Muscle of arm (tissue), 14 donors: ENCODE measurements at places on chromosomes 12 and 14.
A peak's percentile ranks its signal among the peaks of the same experiment; 100 is the strongest.

DNA sequence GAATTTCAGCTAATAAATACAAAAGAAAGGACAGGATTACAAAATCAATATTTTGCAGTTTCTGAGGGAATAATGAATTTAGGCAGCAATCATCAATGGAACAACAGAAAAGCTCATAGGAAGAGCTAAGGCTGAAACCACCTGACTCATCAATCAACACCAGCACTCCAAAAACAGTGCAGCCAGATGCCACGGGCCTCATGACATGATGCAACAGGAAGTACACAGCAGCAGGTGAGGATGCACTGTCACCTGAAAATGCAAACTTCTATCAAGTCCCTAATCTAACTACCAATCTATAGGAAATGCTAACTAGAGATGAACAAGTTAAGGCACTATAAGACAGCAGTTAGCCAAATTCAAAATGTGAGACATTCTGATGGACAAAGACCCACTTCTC lies 21.7 kb downstream of the GNS start:
- no peak for DNase-seq

GRCh38 chr12:3038926-3039510 lies 38.2 kb upstream of the TSPAN9 start:
- DNase-seq: no peak

DNA sequence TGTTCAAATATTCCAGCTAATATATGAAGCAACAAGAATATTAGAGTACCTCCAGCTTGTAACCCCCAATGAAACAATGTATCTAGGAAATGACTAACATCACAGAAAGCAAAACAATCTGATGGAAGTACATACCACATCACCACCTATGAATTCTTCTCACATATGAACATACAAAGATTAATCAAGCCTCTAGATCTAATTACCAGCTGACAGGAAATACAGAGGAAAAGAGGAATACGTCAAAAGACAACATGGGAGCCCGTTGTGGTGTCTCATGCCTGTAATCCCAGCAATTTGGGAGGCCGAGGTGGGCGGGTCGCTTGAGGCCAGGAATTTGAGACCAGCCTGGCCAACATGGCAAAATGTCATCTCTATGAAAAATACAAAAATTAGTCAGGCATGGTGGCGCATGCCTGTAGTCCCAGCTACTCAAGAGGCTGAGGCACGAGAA lies 7.5 kb downstream of the NEDD8 start:
- no peak for DNase-seq

DNA sequence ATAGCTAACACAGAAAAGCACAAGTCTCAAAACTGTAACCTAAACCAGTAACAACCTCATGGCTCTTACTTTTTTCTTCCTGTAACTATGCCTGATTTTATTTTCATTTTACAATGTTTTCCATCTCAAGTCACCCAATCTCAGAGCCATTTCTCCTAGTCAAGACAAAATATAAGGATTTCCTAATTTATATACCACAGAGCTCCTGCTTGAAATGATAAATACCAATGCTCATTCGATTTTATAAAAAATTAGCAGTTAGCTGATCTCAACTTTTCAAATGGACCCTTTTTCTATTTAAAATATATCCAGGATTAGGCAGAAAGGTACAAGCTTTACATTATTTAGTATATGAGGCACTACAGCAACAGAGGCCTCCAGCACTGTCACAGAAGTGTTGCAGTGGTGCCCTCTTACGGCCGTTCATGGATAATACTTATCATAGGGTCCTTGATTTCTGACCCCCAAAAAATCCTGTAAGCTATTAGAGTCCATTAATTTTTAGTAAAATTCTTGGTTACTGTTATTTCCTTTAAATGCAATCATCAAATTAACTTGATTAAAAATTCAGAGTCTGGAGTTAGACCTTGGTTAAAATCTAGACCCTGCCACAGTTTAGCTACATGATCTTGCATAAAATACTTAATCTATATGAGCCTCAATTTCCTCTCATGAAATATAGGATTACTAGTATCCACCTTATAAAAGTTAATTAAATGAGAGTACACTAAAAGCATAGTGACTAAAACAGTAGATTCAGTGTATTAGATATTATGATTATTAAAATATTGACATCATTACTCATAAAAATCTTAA lies 68.3 kb downstream of the SEC23A start:
- DNase-seq: no peak

DNA sequence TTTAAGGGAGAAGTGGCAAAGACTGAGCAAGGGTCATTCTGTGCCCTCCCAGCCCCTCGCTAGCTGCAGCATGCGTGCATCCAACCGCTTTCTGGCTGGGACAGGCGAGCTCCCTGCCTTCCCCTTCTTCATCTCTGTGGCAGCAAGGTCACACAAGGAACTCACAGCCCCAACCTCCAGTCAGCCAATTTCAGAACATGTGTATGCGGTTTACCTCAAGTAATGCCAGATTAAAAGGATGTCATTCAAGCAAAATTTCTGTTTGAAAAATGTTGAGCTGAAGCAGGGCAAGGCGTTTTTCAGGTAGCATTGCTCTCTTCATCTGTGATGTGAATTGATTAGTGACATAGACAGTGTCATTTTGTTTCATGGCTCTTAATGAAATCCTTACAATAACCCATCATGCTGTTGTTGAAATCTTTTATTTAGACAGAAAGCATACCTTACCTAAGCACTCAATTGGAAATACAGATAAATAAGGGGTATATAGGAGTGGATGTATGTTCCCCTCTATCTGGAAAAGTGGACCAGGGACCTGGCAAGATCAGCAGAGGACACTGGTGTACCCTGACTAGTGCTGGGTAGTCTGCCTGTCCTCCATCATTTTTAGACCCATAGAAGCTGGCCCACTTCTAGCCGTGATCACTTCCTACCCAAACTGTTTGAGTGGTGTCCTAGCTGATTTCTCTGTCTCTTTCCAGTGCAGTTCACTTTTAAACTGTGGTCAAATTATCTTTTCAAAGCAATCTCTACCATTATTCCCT lies 82.8 kb upstream of the NEDD1 start:
- no peak for DNase-seq

GRCh38 chr14:90612801-90613200 lies 203.4 kb downstream of the TTC7B start:
- no peak for DNase-seq

DNA sequence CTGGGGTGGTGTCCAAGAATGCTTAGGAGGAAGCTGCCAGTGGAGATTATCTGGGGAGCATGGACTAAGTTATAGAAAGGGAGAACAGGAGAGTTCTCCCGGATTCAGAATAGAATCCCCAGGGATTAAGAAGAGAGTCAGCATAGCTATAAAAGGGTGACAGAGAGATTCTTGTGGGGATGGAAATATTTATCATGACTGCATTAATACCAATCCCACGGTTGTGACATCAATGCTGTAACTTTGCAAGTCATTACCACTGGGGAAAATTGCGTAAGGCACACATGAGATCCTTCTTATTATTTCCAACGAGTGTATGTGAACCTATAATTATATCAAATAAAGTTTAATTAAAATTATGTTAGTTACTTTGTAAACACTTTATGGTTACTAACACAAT lies 447.9 kb upstream of the TMEM132C start:
- no peak for DNase-seq

DNA sequence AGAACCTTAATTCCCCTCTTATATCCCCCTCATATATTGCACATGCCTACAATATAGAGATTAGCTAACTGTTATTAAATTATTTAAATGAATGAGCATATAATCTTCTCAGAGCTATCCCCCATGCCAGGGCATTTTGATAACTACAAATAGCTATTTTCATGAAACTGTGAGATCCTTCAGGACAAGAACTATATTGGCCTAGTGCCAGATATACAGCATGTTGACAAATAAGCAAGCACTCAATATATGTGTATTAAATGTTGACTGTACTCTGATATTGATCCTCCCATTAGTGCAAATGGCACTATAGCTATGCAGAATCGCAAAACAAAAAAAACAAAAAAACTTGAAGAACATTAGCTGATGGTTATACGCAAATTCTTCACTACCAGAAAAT lies 134.1 kb upstream of the OTX2 start:
- no peak for DNase-seq

GRCh38 chr12:11853126-11853525 lies 203.7 kb downstream of the ETV6 start:
- DNase-seq: no peak

GRCh38 chr12:93438266-93439050 lies 3.3 kb downstream of the UBE2N start:
- DNase-seq: no peak

GRCh38 chr12:121443193-121443870 lies 43.4 kb downstream of the RNF34 start:
- peak; percentile 61 for DNase-seq

- DNase-seq: no peak
These were observed 60.9 kb upstream of the RFLNA start for GRCh38 chr12:124233846-124234640.

GRCh38 chr14:23365732-23366425 lies 907 bp upstream of the EFS start:
- peak; percentile 88 for DNase-seq

GRCh38 chr14:56741325-56741724 lies 69.0 kb downstream of the OTX2 start:
- DNase-seq: no peak

GRCh38 chr14:85214471-85214870 lies 315.5 kb upstream of the FLRT2 start:
- no peak for DNase-seq

DNA sequence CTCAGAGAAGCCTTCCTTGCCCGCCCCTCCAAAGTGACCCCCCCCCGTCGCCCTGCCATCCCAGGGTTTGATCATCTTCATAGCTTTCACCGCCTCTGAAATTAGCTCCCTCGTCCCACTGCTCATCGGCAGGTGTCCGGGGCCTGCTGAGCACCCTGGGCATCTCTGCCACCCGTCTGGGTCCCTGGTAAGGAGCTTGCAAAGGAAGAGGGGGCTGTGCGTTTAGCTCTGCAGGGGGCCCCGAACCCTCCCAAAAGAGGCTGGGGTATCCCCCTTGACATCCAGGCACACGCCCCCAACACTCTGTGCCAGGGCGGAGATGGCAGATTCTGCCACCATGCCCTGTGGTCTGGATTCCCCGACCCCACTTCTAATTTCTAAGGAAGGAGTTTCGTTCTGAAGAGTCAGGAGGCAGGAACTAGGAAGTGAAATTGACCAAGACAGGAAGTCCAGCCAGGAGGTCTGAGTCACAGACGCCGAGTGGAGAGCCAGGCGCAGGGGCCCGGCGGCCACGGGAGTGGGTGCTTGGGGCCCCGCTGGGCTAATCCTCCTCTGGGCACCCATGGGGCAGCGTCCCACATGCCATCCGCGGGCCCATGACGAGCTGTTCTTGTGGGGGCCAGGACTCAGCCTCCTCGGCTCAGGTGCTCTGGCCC lies 95.7 kb downstream of the RFLNA start:
- no peak for DNase-seq

DNA sequence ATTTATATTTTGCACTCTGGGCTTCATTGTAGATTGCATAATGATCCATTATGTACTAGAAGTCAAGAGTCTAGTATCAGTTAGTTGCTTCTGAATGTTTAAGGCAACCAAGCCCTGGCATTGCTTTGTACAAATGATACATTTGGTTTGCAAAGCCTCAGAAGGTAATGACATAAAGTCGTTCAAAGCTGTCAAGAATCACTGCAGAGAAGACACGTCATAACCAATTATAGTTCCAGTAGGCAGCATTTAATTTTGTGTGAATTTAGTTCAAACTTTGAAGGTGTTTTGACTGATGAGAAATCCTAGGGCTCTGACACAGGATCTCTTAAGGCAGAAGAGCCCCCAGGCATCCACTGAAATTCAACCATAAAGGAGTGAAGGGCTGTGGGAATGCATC lies 163.0 kb upstream of the KRR1 start:
- no peak for DNase-seq

DNA sequence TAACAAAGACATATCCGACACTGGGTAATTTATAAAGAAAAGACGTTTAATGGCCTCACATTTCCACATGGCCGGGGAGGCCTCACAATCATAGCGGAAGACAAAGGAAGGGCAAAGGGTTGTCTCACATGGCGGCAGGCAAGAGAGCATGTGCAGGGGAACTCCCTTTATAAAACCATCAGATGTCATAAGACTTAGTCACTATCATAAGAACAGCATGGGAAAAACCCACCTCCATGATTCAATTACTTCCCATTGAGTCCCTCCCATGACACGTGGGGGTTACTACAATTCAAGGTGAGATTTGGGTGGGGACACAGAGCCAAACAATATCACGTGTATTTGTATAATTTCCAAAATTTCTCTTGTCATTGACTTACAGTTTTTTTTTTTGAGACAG lies 5.5 kb upstream of the LMNTD1 start:
- no peak for DNase-seq

- DNase-seq: no peak
These were observed 77.2 kb downstream of the PPP1R12A start for GRCh38 chr12:79857675-79858074.

DNA sequence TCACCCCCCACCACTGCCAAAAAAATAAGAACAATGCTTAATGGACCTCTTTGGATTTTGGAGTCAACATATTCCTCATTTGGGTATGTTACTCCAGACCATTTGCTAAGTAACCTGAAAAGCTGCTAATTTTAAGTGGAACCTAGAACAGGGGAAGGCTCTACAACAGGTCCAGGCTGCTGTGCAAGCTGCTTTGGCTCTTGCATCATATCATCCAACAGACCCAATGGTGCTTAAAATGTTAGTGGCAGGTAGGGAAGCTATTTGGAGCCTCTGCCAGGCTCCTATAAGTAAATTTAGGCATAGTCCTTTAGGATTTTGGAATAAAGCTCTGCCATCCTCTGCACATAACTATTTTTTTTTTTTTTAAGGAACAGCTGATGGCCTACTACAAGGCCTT lies 132.2 kb upstream of the PMCH start:
- DNase-seq: no peak

DNA sequence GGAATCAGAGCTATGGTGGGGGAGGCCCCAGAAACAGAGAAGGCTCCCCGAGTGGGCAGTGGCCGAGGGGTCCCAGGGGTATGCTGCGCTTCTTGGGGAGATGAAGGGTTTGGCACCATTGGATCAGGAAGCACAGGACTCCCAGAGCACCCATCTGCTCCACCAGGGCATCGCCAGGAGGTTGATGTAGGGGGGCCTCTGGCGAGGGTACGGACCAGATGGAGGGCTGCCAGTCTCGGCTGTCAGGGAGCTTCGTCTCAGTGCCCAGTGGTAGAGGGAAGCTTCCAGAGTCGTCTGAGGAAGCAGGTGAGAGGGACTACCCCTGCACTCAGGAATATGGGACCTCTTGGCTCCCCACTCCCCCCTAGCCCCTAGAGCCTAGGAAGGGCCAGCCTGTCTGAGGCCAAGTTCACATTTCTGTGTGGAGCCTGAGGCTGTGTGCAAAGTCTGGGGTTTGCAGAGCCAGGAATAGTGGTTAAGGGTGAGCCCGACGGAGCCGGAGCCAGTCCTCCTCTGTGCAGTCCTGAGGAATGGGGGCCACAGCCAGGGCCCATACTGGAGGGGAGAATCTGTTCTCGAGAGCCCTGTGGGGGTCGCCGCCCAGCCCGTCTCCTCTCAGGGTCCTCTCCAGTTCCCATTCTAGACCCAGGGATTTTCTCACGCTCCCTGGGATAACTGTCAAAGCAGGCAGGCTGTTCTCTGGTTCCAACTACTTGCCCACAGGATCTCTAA lies 10.2 kb downstream of the SLC48A1 start:
- no peak for DNase-seq
